ENCODE measurements at places on chromosomes 16 and 17.

DNA sequence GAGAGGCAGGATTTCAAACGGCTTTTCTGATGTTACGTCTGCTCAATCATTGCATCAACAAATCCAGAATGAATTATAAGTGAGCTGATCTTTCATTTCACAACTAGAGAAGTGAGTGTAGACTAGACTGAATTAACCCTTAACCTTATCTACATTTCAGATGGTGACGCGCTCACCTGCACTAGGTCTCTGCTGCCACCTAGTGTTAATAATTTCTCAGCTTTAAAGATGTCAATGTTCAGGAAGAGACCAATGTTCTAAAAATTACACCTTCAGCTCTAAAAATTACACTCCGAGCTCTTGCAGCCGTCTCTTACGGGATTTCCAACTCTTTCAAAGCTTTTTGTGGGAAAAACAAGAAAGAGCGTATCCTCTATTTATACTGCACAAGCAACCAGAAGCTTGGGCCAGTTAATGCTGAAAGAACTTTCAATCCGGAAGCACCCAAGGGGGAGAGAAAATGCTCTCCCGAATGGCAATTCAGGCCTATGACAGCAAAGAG, 88.2 kb upstream of the FA2H start:
- no peak for DNase-seq

- DNase-seq = no peak
These were observed 50.5 kb upstream of the ZNF469 start for GRCh38 chr16:88331989-88332920.

- DNase-seq = no peak
These were observed 127.9 kb upstream of the HS3ST3A1 start for GRCh38 chr17:13729466-13730134.

GRCh38 chr17:6843241-6843880, 11.8 kb upstream of the TEKT1 start:
- DNase-seq = no peak

- no peak for DNase-seq
These were observed 27.6 kb downstream of the MPRIP start for GRCh38 chr17:17069849-17070248.

GRCh38 chr16:48235556-48236136, 8.5 kb upstream of the LONP2 start:
- no peak for DNase-seq

GRCh38 chr17:38873640-38874380, 4.0 kb downstream of the LASP1 start:
- DNase-seq = no peak

DNA sequence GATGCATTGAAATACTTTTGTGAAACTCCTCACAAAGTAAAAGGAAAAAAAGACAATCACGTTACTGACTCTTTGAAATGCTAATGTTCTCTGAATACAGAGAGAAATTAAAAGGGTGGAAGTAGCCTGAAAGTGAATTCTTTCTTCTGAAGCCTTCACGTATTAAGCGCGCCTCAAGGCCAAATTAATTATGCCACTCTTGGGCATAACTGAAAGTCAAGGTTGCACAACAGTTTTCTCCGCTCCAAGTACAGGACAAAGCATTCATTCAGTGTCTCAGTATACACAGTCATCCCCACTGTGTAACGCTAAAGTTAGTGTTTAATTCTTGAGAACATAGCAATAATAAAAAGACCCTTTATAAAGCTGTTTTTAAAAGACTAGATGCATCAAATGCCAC, 21.5 kb downstream of the PARN start:
- no peak for DNase-seq

GRCh38 chr17:77737442-77738265, 220.8 kb upstream of the TNRC6C start:
- DNase-seq = no peak

- no peak for DNase-seq
These were observed 36.2 kb downstream of the RBFOX3 start for GRCh38 chr17:79574656-79575055.

GRCh38 chr17:45918241-45918745, 23.9 kb downstream of the MAPT start:
- DNase-seq = no peak

- no peak for DNase-seq
These were observed 11.9 kb downstream of the CEP131 start for GRCh38 chr17:81210868-81211267.

DNA sequence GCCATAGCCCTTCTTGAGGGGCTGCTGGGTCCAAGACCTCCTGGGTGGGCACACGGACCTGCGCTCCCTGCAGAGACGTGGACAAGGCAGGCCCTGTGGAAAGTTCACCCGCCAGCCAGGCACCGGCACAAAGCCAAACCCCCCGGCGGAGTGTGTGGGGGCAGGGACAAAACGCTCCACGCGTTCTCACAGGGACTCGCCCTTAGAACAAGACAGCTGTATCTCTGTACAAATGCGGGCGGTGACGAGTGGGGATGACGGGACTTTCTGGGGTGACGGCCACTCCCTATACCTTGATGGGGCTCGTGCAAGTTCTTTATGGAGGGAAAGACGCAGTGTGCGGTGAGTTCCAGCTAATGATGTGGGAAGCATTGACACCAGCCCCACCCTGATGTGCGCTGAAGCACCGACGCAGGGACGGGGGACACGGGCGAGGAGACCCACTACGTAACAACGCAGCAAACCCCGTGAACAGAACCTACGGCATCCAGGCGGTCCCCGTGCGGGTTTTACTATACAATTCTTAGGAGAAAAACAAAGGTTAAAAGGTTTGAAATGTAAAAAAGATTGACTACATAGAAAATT, 49.4 kb downstream of the LMF1 start:
- no peak for DNase-seq
